Stimulated activated CD8-positive, alpha-beta memory T cell treated with anti-CD3 and anti-CD28 coated beads, Interleukin-15, amount 100 ng/mL, for 24 hours (primary cell): ENCODE measurements at places on chromosomes 6 and 20.

DNA sequence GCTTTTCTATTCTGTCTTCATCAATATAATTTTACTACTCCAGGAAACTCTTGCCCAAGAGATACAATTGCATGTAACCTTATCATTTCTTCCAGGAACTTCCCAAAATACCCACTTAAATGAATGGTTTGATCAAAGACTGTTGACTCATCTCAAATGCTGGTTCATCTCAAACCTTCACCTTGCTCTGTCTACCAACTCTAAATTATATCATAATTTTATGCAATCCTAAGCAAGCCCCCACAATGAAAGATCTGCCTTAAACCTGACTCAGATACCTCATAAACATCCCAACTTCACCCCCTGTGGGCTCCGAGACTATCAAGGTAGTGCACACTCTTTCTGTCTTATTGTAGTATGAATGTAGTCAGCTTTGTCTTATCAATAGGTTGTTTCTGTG, 65.5 kb upstream of the GCM1 start:
- no peak for DNase-seq

DNA sequence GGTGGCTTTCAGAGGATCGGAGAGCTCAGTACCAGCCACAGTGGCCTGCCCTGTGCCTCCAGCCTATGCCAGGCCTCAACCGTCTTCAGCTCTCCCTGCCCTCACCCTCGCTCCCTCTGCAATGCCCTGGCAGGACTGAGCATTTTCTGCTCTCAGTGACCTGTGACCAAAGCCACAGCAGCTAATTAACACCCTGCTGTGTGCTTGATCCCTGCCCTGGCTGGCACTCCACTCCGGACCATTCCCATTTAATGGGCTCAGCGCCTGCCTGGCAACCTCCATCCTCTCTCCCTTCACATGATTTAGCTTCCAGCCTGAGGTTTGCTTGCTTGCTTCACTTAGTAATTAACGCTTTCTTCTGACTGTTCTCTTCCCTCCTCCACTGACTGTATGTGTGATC, 287.5 kb downstream of the LRFN2 start:
- no peak for DNase-seq

GRCh38 chr6:83097675-83098074, 30.2 kb downstream of the DOP1A start:
- DNase-seq, result no peak

DNA sequence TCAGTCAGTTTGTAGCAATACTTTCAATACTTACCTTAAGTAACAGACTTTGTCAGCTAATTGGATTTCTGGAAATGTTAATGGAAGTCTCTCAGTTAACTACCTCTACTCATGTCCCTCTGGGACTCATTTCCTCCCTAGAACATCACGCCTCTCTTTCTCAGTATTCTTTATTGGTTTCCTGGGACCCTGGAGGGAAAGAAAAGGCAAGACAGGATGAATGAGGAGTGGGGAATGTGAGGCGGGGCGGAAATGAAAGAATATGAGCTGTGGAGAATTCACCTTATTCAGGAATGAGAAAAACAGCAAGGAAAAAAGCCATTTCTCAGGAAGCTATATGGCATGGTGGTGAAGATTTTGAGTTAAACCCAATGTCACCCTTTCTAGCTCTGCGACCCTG, 62.7 kb downstream of the ANKS1A start:
- no peak for DNase-seq

- no peak for DNase-seq
These were observed 778 bp downstream of the PSMG4 start for GRCh38 chr6:3259491-3259958.

- DNase-seq, result no peak
These were observed 34.5 kb downstream of the HCRTR2 start for GRCh38 chr6:55208478-55209458.

GRCh38 chr20:8946036-8946940, 122.6 kb upstream of the PLCB4 start:
- no peak for DNase-seq
